ENCODE measurements at places on chromosomes 13 and 19. TPM values are rescaled to one million over a fixed set of nuclear protein-coding genes. Genes with fewer than 3 reads are reported as not detected.

The PTPRH gene
- 30.1 TPM for polyA plus RNA-seq

The TTYH1 gene
- not detected for polyA plus RNA-seq

The MRPS12 gene
- 22.4 TPM for polyA plus RNA-seq

The C13orf42 gene
- polyA plus RNA-seq: not detected

The APOC1 gene
- 2,067 TPM for polyA plus RNA-seq

The BABAM1 gene
- 116 TPM for polyA plus RNA-seq

The EPSTI1 gene
- 6.8 TPM for polyA plus RNA-seq

The WDR62 gene
- polyA plus RNA-seq: 0.77 TPM

The IGFL3 gene
- not detected for polyA plus RNA-seq

The MYO1F gene
- polyA plus RNA-seq: 4.9 TPM

The MYH14 gene
- 3.6 TPM for polyA plus RNA-seq

The PRR19 gene
- polyA plus RNA-seq: 2.3 TPM

The SYCN gene
- polyA plus RNA-seq: not detected

The SHISA7 gene
- 1.1 TPM for polyA plus RNA-seq

The ZNF471 gene
- 4.3 TPM for polyA plus RNA-seq

The CAPN12 gene
- polyA plus RNA-seq: 11.2 TPM

The OR7C1 gene
- 0.34 TPM for polyA plus RNA-seq

The EFNB2 gene
- 6.6 TPM for polyA plus RNA-seq

The FSD1 gene
- polyA plus RNA-seq: 0.46 TPM

The ZNF627 gene
- 3.9 TPM for polyA plus RNA-seq

Measured in adrenal gland (tissue), 19 donors.